Lung microvascular endothelial cell (primary cell): ENCODE measurements at places on chromosomes 6 and 20. TPM values are rescaled to one million over a fixed set of nuclear protein-coding genes. Genes with fewer than 3 reads are reported as not detected.

The RAMACL gene
- total RNA-seq: 1.3 and 2.6 TPM in 2 replicates

The ZNF831 gene
- under 0.01 and 0.20 TPM in 2 replicates for total RNA-seq

The METTL24 gene
- total RNA-seq: not detected in 2 replicates

The AIF1 gene
- total RNA-seq: not detected in 2 replicates

The PSMB9 gene
- 20.5 and 24.8 TPM in 2 replicates for total RNA-seq

The SLC35D3 gene
- total RNA-seq: not detected in 2 replicates

The HRH3 gene
- total RNA-seq: not detected in 2 replicates

The KCNS1 gene
- total RNA-seq: under 0.01 and 0.40 TPM in 2 replicates

The ULBP1 gene
- under 0.01 and 0.22 TPM in 2 replicates for total RNA-seq

The SLC32A1 gene
- not detected in 2 replicates for total RNA-seq

The PCMTD2 gene
- total RNA-seq: 40.5 and 41.2 TPM in 2 replicates

The DBNDD2 gene
- total RNA-seq: 5.0 and 5.2 TPM in 2 replicates

The CCN5 gene
- not detected in 2 replicates for total RNA-seq

The SGK2 gene
- not detected in 2 replicates for total RNA-seq

The FAM229B gene
- 3.3 and 6.5 TPM in 2 replicates for total RNA-seq

The MUC21 gene
- not detected in 2 replicates for total RNA-seq

GRCh38 chr20:46970937-46971630 lies 76.4 kb downstream of the EYA2 start:
- DNase-seq: peak; percentile 9

GRCh38 chr6:160028487-160029275 lies 59.8 kb downstream of the IGF2R start:
- no peak for DNase-seq

GRCh38 chr6:163132050-163132750 lies 282.3 kb upstream of the QKI start:
- no peak for DNase-seq

GRCh38 chr6:117548797-117549301 lies 53.5 kb downstream of the GOPC start:
- DNase-seq: peak; percentile 76

DNA sequence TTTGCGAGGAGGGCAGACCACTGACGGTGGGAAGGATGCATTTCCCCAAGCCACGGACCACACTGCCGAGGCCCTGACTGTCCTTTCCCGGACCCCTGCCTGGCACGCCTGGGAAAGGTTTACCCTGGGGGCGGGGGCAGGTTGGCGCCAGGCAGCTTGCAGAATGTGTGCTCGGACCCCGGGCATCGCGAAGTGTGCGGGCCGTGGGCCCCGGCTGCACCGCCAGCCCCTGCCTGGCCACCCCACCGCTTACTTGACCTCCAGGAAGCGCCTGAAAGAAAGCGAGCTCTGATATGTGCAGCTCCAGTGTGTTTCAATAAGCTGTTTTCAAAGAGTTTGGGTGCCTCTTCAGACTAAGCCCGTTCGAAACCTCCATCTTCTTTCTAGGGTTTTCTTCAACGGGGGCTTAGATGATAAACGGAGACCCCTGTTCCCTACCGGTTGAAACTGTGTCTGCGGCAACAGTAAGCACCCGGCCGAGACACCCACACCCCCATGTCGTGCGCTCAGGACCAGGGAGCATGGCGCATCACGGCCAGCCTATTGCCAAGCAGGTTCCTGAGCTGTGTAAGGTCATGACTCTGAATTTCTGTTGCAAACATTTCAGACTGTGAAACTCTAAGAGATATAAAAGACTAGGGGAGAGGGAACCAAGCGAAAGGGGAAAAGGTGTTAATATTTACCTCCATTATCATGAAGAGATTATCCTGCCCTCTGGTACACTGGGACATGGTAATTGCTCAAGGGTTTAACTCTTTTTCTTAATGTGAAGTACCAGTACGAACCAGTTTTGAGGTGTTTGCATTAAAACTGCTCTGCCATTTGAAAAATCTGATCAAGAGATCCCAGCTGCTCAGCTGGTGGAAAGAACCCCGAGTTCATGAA lies 231.2 kb upstream of the FOXQ1 start:
- no peak for DNase-seq

DNA sequence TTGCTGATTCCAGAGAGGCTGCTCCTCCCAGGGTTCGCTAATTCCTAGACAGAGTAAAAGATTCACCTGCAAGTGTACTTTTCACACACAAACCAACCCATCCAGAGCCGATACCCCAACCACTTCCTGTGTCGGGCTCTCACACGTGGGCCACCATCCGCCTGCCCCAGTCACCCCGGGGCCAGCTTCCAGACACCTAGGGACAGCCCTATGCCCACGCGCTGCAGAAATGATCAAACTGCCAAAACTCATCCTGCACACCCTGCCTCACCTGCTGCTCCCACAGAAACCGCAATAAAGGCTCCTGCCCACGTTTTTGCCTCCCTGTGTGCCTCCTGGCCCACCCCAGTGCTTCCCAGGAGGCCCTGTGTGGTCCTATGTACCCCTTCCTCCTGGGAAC lies 59.5 kb downstream of the PSMG4 start:
- no peak for DNase-seq

GRCh38 chr6:169852504-169853195 lies 101.2 kb downstream of the ERMARD start:
- peak; percentile 13 for DNase-seq

GRCh38 chr6:30500421-30501355 lies 11.4 kb downstream of the HLA-E start:
- DNase-seq: peak; percentile 72

- DNase-seq: peak; percentile 8
Observed at GRCh38 chr6:125953502-125953875, 3.1 kb upstream of the HINT3 start.

DNA sequence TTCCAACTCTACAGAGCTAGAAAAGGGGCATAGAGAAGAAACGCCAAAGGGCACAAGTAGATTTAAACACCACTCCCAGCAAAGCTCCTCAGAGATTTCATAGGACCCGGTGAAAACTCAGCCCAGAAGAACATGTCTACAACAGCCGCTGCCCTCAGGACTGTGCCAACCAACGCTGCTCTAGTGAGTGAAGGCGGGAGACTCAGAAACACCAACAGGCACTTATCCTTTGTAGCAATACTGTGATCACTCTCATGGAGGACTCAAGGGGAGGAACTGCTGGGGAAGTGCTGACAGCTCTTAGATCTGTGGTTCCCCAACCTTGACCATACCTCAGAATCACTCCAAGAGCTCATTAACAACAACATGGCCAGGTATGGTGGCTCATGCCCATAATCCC lies 39.5 kb downstream of the STAU1 start:
- DNase-seq: no peak

DNA sequence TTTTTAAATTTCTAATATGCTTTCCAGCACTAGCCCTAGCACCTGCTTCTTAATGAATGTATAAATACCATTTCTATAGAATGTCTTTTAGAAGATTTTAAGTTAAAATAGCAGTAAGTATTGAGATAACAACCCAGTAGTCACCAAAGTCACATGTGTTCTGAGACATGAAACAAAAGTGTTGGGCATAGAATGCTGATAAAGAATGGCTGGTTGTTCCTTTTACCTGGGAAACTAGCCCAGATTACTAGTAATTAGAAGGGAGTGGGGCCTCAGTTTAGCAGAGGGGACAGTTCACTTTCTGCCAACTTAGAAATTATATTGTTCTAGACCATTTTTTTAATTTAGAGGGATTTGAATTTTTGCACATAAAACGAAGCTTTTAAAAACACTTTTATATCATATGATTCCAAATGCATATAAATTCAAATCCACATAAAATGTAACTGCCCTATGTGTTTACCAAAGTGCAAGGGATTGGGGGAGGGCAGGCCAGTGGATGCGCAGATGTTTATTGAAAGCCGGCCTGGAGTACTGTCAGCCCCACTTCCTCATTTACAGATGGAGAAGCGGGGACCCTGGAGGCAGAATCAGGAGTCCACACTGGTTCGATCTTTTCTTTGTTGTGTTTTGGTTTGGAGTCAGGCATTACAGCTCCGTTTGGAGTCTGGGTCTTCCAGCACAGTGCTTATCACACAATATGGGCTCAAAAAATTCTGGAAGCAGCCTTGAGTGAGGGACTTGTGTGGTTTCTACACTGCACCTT lies 139.8 kb downstream of the ZDHHC14 start:
- no peak for DNase-seq

GRCh38 chr6:138499303-138500018 lies at the start of gene NHSL1:
TSS of gene NHSL1 (minus strand) at chr6:138499494. CDS start at chr6:138499290, 204 bp downstream.
- no peak for DNase-seq

GRCh38 chr20:61099806-61100205 lies 152.3 kb upstream of the CDH4 start:
- DNase-seq: no peak

DNA sequence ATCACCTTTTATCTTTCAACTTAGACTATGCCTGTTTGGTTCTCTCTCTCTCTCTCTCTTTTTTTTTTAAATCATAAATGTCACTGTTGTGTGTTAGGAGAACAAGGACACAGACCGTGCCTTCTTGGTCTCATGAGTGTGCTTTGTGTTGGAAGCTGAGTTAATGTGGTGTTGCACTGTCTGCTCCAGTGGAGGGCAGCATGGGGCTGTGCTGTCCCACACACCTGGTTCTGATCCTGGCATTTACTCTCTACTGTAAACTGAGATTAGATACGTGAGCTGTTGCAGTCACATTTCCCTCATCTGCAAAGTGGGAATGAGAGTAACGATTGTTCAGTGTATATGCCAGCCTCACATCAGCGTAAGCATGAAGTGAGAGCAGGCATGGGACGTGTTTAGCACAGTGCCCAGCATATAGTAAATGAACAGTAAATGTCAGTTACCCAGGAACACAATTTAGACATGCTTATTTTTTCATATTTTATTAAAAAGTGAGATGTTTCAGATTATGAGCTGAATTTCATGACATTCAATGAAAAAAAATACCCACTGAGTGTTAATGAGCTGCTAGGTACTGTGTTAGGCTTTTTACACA lies 161.1 kb downstream of the FARS2 start:
- peak; percentile 80 for DNase-seq

GRCh38 chr6:67630146-67630545 lies 1004.9 kb upstream of the ADGRB3 start:
- peak; percentile 90 for DNase-seq

GRCh38 chr6:15854826-15855710 lies 192.2 kb upstream of the DTNBP1 start:
- DNase-seq: peak; percentile 15

- no peak for DNase-seq
Observed at GRCh38 chr6:105243487-105243886, 63.7 kb upstream of the POPDC3 start.

- no peak for DNase-seq
Observed at GRCh38 chr6:139114746-139115145, 20.1 kb upstream of the HECA start.

GRCh38 chr20:37524859-37525708 lies 2.6 kb downstream of the BLCAP start:
- no peak for DNase-seq

GRCh38 chr6:40907198-40907701 lies 131.8 kb downstream of the UNC5CL start:
- DNase-seq: peak; percentile 59

DNA sequence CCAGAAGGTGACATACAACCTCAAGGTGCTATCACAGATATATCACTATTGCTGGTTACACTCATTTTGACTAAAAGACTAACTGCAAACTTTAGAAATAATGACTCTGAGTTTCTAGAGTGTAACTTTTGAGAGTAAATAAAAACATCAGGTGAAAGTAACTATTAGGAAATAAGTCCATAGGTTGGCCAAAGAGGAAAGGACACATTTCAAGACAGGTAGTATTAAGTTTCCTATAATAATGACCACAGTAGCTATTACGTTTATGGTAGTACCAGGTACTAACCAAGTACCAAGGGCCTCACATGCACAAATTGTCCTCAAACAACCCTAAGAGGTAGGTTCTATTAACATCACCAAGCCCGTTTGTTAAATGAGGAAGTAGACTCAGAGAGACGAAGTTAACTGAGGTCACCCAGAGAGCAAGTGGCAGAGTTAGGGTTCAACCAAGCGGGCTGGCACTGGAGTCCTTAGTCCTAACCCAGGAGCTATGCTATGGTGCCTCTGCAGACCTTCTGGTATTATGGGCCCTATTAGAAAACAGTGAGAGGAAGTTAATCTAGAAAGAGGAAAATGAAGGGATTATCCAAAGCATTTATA lies 36.8 kb downstream of the HEBP2 start:
- DNase-seq: no peak

- no peak for DNase-seq
Observed at GRCh38 chr6:158558415-158559306, 1.2 kb upstream of the TMEM181 start.

DNA sequence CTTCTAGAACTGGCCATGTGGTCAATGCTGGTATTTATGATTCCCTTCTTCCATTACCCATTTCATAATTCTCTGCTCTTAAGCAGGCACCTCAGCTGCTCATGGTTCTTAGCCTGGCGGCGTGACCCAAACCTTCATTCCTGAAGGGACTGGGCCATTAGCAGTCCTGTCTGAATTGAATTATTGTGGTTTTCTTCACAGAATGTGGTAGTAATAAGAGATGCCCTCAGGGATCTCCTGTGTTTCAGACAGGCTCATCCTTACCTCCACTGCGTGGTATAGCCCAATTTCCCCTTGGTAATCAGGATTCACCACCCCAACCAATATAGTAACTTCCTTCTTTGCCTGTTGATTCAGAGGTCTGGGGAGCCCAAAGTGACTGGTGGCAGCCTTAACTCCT lies 37.6 kb downstream of the PKIB start:
- DNase-seq: no peak
